Left colon (tissue), 2 donors: ENCODE measurements at places on chromosomes 3 and 15.

DNA sequence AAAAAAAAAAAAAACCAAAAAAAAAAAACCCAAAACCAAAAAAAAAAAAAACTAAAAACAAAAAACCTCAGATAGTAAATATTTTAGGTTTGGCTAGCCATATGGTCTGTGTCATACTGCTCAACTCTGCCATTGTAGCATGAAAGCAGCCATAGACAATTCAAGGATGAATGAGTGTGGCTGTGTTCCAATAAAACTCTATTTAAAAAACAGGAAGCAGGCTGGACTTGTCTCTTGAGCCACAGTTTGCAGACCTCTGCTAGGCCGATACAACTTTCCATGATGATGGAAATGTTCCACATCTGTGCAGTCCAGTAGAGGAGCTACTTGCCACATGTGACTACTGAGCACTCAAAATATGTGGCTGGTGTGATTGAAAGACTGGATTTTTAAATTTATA lies 11.1 kb downstream of the EFCAB12 start:
- DNase-seq: no peak

DNA sequence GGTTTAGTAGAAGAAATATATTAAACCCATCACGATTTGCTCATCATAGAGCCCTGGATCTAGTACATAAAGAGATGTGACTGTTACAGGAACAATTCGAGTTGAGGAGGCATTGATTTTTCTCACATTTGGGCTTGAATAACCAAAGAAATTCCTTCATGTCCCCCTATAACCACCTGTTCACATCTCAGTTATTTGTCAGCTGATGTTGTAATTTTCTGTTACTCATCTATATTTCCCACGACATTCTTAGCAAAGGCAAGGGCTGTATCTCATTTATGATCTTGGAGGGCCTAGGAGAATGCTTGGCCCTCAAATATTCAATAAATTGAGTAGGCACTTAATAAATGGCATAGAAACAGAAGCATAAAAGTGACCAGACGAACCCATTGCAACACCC lies 36.4 kb upstream of the GYG1 start:
- DNase-seq: no peak

GRCh38 chr15:48842501-48842900 lies 31.6 kb upstream of the CEP152 start:
- no peak for DNase-seq

DNA sequence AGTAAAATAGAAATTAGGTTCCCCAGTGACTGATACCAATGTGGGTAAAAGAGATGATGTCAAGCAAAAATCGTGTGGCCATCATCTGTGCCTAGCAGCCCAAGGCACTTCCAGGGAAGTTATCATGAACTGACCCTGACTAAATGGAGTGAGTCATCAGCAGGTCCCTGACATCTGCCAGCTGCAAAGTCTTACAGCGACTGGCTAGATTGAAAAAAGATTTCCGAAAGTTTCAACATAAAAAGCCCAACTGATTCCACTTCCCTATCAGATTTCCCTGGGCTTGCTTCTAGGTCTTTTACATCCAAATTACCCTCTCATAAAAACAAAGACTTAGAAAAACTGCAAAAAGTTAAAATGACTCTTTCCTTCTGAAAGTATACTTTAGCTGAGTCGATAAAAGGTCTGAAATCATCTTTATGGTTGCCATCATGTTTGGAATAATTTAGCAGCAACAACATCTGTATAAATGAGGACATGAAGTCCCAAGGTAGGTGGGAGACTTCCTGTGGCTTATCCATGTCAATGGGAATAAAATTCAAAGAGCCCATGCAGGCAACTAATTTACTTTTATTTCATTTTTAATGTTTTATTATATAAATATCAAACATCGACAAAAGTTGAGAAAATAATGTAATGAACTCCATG lies 342.8 kb downstream of the ERC2 start:
- DNase-seq: no peak

DNA sequence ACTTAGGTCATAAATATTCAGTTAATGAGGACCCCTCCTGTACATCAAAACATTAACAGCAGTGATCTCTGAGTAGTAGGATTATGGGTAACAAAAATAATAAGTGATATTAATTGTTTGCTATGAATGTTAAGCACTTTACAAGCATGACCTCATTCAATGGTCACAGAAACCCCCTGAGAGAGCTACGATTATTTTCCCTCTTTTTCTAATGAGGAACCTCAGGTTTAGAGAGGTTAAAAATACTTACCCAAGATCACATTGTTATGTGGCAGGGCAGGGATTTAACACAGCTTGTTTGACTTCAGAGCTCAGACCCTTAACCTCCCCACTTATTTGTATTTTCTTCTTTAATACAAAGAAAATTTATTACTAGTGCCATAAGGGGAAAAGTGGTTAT lies 228.2 kb downstream of the TBL1XR1 start:
- no peak for DNase-seq

DNA sequence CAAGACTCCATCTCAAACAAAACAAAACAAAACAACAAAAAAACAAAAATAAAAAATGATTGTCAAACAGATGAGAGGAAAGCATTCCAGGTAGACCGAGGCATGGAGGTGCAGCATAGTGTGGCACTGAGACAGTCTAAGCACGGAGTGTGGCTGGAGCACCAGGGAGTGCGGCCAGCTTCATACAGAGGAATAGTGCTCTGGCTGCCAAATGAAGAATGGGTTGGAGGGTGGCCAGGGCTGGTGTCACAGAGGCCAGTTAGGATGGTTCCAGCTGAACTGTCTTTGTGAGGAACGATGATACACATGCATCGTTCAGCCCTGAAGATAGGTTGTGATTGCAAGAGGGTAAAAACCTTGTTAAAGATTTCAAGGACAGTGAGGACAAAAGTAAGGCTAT lies 28.3 kb downstream of the MITF start:
- DNase-seq: peak; percentile 51

DNA sequence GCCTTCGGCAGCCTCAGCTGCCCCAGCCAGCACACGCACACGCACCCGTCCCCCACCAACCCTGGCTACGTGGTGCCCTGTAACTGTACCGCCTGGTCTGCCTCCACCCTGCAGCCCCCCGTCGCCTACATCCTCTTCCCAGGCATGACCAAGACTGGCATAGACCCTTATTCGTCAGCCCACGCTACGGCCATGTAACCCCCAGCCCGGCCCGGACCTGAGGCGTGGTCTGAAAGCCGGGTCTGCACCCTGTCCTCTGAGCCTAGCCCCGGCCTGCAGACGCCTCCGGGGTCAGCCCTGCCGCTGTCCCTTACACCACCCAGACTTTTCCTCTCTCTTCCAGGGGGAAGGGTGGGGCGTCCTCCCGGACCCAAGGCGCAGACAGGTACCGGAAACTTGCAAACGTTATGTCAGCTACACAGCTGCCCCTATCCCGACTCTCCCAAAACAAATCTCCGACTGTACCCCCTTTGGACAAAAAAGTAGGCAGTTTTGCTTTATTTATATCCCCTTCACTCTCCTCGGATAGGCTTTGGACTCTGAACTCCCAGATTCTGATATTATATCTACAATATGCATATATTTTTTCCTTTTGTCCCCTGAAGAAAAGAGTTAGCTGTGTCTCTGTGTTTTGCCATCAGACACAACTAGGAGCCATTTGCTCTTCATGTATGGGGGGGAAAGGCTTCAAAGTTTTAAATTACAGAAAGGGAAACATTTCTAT lies 1.4 kb downstream of the SOX14 start:
- DNase-seq: no peak
